ENCODE measurements at places on chromosomes 2 and 18. TPM values are rescaled to one million over a fixed set of nuclear protein-coding genes. Genes with fewer than 3 reads are reported as not detected.

- DNase-seq, result no peak
- no peak overlapping the region for H3K27ac ChIP-seq
- H3K4me1 ChIP-seq, result peaks cover 38% of the 10 kb centered on the region
- H3K27me3 ChIP-seq, result peaks cover 1% of the 10 kb centered on the region
- no peak overlapping the region for H3K4me3 ChIP-seq
- 0 out of 2 replicates have a peak, but pooled peaks cover 4% of the 10 kb centered on the region for H3K36me3 ChIP-seq
These were observed 20.2 kb downstream of the INPP4A start for GRCh38 chr2:98464772-98465310.

GRCh38 chr2:220985561-220985960, 586.5 kb downstream of the EPHA4 start:
- no peaks in the 10 kb centered on the region for H3K4me1 ChIP-seq
- no peak overlapping the region for H3K4me3 ChIP-seq
- no peak for DNase-seq
- no peaks in the 10 kb centered on the region for H3K36me3 ChIP-seq

DNA sequence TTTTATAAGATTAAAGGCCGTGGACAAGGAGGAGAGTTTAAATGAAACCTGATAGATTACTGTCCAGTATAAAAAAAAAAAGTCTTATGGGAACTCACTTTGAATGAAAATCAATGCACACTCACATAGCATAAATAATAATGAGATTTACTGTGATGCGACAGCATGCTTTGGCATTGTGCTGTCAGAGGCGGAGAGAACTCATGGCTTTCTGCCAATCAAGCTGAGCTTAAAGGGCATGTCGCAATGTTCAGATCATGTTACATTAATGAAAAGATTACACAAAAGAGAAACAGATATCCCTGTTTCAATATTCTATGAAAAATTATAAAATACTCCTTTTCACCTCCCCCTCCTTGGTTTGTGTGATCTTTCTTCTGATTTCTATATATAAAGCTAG, 310.8 kb downstream of the ERBB4 start:
- H3K27me3 ChIP-seq, result no peaks in the 10 kb centered on the region
- no peaks in the 10 kb centered on the region for H3K4me1 ChIP-seq
- no peak overlapping the region for H3K4me3 ChIP-seq
- H3K27ac ChIP-seq, result no peak overlapping the region
- no peaks in the 10 kb centered on the region for H3K36me3 ChIP-seq

DNA sequence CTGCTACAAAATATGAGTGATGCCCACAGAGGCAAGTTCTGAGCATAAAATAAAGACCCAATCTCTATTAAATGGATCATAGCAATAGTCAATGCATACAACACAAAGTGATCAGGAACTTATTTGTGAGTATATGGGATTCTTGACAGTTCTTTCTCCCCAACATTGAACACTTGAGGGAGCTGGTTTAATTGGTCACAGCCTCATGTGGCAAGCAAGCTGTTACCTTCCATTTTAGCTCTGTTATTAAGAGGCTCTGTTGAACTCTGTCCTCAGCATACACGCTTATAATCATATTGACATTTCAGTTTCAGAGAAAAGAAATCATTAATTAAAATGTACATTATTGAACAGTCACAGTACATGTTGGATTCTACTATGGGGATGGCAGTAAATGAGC, 37.6 kb upstream of the PAX3 start:
- H3K4me3 ChIP-seq, result no peak overlapping the region
- no peak overlapping the region for H3K27ac ChIP-seq
- H3K4me1 ChIP-seq, result no peaks in the 10 kb centered on the region
- no peak for DNase-seq
- no peaks in the 10 kb centered on the region for H3K36me3 ChIP-seq
- no peaks in the 10 kb centered on the region for H3K27me3 ChIP-seq

- no peaks in the 10 kb centered on the region for H3K4me1 ChIP-seq
- H3K4me3 ChIP-seq, result no peak overlapping the region
- H3K36me3 ChIP-seq, result no peaks in the 10 kb centered on the region
- DNase-seq, result no peak
These were observed 167.3 kb downstream of the NYAP2 start for GRCh38 chr2:225566798-225567197.

DNA sequence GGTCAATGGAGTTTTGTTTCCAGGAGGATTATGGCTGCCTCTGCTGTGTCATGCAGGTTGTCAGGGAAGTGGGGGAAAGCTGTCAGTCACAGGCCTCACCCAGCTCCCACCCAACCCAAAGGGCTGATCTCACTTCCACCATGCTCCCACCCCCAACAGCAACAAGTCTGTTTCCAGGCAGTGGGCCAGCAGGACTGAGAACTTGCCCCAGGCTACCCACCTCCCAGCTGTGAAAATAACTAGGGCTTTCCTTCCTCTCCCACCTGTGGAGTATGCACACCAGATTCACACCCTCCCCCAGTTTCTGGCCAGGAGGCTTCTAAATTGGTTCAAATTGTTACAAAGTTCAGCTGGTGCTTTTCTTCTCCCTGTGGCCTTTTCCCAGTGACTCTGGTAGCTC, 95.6 kb upstream of the ACVR1 start:
- H3K4me3 ChIP-seq, result no peak overlapping the region
- H3K4me1 ChIP-seq, result no peaks in the 10 kb centered on the region
- H3K27ac ChIP-seq, result no peak overlapping the region
- no peaks in the 10 kb centered on the region for H3K27me3 ChIP-seq
- H3K36me3 ChIP-seq, result no peaks in the 10 kb centered on the region

DNA sequence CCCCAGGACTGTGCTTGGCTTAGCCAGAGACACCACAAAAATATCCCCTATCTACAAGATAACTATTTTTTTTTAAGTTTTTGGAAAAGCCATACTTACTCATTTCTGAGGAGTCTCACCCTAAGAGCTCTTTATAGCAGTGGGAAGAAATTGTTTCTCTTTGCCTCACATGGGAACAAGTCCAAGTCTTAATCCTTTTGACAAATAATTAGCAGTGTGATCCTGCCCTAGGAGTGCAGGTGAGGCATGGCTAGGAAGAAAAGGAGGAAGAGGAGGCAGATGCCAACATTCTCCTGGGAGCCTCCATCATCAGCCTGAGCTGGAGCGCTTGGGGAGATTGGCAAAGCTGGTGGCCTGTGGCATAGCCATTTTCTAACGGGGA, 115.6 kb downstream of the STPG4 start:
- no peaks in the 10 kb centered on the region for H3K27me3 ChIP-seq
- no peak for DNase-seq
- peak overlapping the region; percentile 54 for H3K27ac ChIP-seq
- peaks cover 27% of the 10 kb centered on the region for H3K36me3 ChIP-seq
- H3K4me1 ChIP-seq, result peaks cover 71% of the 10 kb centered on the region

DNA sequence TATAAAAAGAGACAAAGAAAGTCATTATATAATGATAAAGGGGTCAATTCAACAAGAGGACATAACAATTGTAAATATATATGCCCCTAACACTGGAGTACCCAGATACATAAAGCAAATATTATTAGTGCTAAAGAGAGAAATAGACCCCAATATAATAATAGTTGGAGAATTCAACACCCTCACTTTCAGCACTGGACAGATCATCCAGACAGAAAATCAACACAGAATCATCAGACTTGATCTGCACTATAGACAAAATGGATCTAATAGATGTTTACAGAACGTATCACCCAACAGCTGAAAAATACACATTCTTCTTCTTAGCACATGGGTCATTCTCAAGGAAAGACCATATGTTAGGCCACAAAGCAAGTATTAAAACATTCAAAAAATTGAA, 31.7 kb downstream of the CLHC1 start:
- no peak overlapping the region for H3K4me3 ChIP-seq
- no peak for DNase-seq
- H3K36me3 ChIP-seq, result peaks cover 75% of the 10 kb centered on the region
- H3K27ac ChIP-seq, result no peak overlapping the region
- no peaks in the 10 kb centered on the region for H3K27me3 ChIP-seq
- H3K4me1 ChIP-seq, result no peaks in the 10 kb centered on the region

- DNase-seq, result no peak
- no peaks in the 10 kb centered on the region for H3K4me1 ChIP-seq
- no peak overlapping the region for H3K27ac ChIP-seq
- peaks cover 8% of the 10 kb centered on the region for H3K36me3 ChIP-seq
These were observed 69.5 kb downstream of the RPIA start for GRCh38 chr2:88760819-88761598.

Gene OTOS
- not detected for total RNA-seq

Gene CXCR4
- total RNA-seq, result not detected

Gene C2orf72
- not detected for total RNA-seq
